ENCODE measurements at places on chromosomes 5 and 9.

DNA sequence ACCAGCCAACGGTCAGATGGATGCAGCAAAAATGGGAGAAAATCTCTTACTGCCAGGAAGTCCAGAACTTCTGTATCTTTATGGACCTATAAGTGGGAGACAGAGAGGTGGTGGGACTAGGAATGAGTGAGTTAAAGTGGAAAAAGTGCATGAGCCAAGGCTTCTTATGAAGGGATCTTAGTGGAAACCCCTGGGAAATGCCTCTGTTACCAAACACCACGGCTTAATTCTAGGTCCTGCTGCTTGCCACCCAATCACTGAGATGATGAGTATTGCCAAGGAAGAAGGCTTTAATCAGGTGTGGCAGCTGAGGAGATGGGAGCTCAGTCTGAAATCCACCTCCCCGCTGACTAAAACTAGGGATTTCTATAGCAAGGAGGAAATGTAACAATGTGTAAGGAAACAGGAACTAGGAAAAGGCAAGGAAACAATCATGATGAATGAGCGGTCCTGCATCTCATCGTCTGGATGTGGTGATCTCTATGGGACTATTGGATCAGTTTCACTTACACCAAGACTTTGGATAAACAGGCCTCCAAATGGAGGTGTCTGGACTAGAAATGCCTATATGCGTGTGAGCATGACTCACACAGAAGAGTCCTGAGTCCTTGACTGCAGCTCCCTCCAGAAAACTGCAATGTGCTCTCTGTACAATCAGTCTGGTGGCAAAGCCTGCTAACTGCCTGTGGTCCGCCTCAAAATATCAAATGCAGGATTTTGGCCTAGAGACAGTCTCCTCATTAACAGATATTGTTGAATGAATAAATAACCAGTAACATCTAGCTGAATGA lies 98.2 kb upstream of the PRR16 start:
- no peak for DNase-seq

GRCh38 chr9:116791326-116791725 lies 104.2 kb downstream of the TRIM32 start:
- DNase-seq: no peak

DNA sequence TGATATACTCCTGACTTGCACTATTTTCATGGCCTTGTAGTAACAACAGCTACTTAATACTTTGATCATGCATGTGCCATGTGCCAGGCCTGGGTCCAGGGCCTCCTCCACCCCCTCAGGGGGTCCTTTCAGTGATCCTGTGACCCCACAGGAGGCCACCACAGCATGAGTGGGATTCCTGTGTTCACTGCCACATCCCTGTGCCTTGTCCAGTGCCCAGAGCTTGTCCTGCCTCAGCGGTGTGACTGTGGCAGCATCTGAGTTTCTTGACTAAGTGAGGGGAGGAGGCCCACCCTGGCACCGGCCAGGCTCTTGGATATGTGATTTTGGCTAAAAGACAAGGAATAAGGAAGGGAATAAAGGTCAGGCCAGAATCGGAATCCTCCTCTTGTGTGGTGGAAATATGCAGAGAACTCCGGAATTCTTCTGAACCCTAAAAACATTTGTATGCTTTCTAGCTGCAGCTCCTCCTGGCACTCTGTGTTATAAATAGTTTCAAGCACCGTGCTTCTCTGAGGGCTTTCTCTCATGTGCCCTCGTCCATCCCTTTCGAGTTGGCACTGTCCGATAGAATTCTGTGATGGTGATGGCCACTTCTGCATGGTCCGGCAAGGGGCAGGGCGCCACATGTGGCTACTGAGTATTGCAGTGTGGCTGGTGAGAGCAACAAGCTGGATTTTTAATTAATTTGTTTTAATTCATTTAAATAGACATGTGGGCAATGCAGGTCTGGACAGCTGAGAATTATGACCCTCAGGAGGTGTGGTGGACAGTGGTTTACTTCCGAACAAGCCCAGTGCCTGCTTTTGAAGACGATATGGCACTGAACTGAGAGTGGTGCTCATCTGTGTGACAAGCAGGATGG lies 31.8 kb downstream of the TENT4A start:
- no peak for DNase-seq

DNA sequence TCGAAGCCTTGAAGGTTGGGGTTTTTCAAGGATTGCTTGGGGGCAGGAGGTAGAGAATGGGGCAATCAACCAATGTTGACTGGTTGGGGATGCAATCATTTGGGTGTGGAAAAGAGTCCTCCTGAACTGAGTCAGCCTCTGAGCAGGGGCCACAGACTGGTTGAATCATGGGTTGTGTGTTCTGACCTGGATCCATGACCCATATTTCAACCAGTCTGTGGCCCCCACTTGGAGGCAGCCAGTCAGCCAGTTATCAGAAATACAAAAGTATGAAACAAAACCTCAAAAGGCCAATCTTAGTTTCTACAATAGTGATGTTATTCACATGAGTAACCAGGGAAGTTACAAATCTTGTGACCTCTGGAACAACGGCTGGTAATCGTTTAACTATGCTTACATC lies 81.4 kb upstream of the RANBP6 start:
- DNase-seq: peak; percentile 24

DNA sequence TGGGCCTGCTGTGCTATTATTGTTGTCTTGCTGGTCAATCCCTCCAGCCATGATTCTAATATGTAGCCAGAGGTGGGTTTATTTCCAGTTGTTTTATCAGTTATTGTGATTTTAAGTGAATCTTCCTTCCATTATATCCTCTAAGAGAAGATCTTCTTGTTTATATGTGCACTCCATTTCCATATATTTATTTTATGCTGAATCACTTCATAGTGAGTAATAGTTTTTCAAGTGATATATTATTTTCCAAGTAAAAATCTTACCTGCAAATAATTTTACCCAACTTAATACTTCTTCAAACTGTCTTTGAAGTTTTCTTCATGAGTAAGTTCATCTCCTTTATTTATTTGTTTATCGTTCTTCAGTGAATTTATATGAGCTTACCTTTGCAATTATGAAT lies 13.5 kb upstream of the GPR150 start:
- DNase-seq: no peak

All from activated CD4-positive, alpha-beta T cell treated with anti-CD3 and anti-CD28 coated beads, Interleukin-2, amount 50 U/mL, for 16 hours (primary cell).